NCI-H1092 (cell line): ENCODE measurements at places on chromosomes 7 and 10.

DNA sequence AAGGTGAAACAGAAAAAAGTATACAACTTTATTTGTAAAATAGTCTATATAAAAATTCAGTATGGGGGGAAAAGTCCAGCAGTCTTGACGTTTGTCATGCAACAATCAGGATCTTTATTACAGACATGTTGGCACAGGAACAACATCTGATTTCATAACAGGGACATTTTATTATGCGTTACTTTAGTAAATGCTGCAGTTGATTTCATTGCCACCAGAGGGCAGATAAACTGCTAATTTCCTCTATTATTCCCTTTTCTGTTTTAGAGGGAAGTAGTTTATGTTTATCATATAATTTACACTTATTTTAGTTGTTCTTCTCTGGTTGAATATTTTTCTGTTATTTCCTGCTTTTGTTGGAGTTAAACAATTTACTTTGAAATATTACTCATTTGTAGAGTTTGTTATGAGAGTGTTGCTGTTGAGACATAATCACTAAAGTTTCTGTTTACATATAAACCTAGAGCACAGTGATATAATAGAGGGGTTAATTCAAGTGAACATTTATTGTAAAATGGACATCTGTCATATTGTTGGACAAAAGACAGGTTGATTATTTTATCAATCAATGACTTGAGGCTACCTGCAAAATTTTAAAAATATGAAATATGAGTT is 3.3 kb downstream of the PLXDC2 start:
- no peak for DNase-seq

DNA sequence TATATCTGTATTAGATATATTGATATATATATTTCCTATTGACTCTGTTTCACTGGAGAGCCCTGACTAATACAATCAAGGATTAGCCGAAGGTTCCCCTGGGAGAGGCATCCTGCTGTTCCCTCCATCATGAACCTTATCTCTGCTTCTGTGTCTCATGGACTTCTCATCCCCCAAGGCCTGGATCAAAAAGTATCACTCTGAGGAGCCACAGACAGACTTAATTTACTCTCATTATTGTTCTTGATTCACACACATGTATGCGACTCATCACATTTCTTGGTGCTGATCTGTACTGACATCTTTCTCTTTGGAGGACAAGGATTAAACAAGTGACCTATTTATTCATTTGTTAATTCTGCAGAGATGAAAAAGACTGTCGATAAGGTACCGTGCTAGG is 550.2 kb downstream of the KCNMA1 start:
- no peak for DNase-seq

GRCh38 chr10:43689618-43689954 is 40.9 kb upstream of the ZNF32 start:
- DNase-seq: no peak

DNA sequence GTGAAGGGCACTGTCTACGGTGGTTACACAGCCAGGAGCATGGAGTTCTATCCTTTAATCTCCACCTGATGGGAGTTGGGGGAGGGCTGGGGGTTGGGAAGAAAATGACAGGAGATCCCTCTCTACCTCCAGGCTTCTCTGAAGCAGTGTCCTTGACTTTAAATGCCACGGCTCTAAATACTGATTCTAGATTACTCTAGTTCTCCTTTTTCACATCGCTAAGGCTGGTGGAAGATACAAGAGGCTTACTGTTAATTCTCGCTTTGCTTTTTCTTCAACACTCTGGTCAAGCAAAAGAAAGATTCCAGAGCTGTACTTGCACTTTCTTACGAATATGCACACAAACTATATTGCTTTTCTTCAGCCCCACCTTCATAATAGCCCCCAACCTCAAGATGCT is 30.5 kb downstream of the ARL3 start:
- DNase-seq: no peak

GRCh38 chr10:16392531-16393069 is 44.2 kb upstream of the PTER start:
- no peak for DNase-seq

GRCh38 chr7:31729195-31729804 is 42.3 kb downstream of the PPP1R17 start:
- no peak for DNase-seq
